ENCODE measurements at places on chromosomes 7 and 10.

GRCh38 chr7:26105236-26105635 lies 46.8 kb upstream of the NFE2L3 start:
- no peak for DNase-seq

DNA sequence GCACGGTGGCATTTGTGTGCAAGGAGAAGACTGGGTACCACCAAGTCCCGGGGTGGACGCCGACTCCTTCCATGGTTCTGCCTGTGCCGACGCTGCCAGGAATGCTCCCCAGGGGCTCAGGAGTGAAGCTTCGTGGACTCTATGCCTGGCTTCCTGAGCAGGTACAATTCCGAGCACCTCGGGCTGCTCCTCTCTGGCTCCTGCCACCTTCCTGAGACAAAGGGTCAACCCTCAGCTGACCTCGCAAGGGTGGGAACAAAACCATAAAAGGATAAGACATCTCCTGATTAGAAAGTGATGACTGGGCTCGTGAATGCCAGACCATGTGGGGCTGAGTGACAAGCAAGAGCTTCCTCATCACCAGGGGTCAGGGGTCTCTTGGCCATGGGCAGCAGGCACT lies 31.8 kb downstream of the CALML3 start:
- no peak for DNase-seq

GRCh38 chr7:77679608-77680007 lies 16.7 kb upstream of the RSBN1L start:
- no peak for DNase-seq

GRCh38 chr10:80379701-80380100 lies 23.1 kb downstream of the DYDC2 start:
- DNase-seq = no peak

DNA sequence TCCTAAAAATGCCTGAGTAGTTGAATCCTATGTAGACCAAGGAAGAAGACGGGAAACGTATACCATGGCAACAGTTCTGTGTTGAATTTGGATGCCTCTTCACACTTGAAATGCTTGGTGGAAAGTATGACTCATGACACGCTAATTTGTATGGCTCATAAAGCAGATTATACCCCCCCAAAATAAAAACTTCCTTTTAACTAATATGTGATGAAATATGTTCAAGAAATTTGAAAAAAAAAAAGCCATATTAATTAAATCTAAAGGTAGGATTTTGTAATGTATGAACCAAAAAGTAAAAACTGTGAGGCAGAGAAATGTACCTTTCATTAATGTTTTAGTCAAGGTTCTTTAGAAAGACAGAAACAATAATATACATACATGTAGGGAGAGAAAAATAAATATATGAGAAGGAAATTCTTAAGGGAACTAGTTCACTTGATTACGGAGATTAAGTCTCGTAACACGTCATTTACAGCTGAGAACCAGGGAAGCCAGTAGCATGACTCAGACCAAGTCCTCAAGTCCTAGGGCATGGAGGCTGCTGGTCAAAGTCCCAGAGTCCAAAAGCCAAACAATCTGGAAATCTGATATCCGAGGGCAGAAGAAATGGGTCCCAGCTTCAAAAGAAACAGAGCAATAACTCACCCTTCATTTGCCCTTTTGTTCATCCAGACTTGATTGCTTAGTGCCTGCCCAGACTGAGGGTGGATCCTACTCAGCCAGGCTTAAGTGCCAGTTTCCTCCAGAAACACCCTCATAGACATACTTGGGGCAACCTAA lies 485.1 kb downstream of the SEMA3D start:
- DNase-seq = no peak

GRCh38 chr7:27161214-27161720 lies 4.1 kb downstream of the HOXA9 start:
- no peak for DNase-seq

DNA sequence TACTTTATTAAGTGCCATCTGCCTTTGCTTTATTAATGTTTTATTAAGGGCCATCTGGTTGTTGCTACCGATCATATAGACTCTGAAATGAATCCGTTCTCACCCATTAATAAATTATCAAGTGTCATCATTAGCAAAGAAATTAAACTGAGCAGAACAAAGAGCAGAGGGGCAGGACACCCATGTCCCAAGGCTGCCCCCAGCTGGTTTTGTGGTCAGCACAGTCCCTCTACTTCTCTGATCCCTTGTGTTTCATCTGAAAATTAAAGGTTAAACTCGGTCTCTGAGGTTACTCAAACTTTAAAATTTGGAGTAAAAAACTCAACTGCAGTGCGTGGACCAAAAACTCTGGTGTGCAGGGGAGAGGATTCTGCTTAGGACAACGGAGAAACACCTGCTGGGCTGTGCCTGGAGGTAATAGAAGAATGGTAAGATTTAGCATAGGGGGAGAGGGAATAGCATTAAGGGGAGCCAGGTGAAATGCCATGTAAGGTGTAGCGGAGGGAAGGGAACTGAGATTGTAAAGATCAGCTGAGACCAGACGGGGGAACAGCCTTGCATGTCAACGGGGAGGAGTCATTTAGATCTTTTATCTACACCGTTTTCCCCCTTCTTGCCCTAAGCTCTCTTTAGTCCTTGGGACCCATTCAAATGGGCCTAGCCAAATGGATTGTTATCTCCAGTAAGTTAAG lies 10.8 kb upstream of the GSDME start:
- no peak for DNase-seq

- no peak for DNase-seq
Observed at GRCh38 chr10:3445648-3446047, 273.1 kb upstream of the PITRM1 start.

- DNase-seq = no peak
Observed at GRCh38 chr7:69803699-69804516, 205.6 kb downstream of the AUTS2 start.

GRCh38 chr7:26198133-26198780 lies 2.3 kb downstream of the HNRNPA2B1 start:
- no peak for DNase-seq

Data from D341Med (cell line).